ENCODE measurements at places on chromosomes 1 and 21.

DNA sequence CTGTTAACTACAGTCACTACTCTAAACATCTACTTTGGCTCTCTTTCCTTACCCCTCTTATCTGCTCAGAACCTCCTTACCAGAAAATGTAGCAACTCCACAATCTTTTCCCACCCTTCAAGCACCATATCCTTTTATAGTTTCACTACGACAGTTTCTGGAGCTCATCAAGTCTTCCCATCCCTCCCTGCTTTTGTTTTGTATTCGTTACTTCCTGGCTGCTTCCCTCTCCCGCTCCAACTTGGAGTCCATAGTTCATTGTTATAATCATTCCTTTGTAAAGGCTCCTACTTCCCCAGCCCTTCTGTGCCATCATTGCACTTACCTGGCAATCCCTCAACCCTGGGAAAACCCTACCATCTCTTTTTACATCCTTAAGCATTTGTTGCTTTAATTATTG lies 18.0 kb downstream of the MPZL1 start:
- DNase-seq, result no peak

- DNase-seq, result no peak
Measured at GRCh38 chr1:232377494-232377770, 252.5 kb downstream of the SIPA1L2 start.

DNA sequence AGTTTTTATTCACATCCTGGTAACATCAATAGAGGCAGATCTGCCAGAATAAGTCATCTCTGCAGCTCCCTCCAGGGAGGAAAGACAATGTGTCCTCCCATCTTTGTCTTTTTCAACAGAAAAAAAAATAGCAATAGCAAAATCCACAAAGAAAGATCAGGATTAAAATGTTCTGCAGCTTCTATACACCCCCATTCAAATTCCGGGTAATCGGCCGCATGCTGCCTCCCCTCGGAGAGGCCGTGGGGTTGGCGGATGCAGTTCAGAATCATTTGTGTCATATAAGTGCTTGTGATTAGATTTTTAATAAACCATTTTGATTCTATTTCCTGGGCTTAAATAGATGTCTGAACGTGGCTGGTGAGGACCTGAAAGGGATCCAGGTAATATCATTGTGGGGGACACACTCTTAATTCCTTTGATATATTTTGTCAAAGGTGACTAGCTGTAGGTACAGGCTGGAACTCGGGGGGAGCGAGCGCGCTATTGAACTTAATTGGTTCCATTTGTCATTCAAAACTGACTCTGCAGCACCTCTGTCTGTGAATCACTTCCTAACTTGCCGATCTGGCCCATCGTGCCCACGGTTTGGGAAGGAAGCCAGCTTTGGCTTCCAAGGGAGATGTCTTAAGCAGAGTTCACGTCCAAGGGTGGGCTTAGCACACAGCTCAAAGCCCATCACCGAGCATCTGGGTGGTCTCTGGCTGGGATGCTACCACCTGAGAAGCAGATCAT lies 85.6 kb upstream of the ARHGEF16 start:
- no peak for DNase-seq

- no peak for DNase-seq
Measured at GRCh38 chr1:12600880-12601633, 17.0 kb downstream of the DHRS3 start.

DNA sequence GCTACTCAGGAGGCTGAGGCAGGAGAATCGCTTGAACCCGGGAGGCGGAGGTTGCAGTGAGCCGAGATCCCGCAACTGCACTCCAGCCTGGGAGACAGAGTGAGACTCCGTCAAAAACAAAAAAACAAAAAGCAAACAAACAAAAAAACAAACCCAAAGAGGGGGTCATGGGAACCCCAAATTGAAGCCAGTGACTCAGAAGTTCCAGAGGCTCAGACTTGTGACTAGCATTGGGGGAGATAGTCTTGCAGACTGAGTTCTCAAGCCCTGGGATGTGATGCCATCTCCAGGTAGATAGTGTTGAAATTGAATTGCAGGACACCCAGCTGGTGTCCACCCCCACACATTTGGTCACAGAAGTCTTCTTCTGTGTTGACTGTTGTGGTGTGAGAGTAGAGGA lies 24.9 kb upstream of the ENO1 start:
- DNase-seq, result no peak

GRCh38 chr1:4611563-4612341 lies 42.7 kb upstream of the AJAP1 start:
- DNase-seq, result no peak

GRCh38 chr1:114610546-114611245 lies 29.3 kb upstream of the BCAS2 start:
- no peak for DNase-seq

DNA sequence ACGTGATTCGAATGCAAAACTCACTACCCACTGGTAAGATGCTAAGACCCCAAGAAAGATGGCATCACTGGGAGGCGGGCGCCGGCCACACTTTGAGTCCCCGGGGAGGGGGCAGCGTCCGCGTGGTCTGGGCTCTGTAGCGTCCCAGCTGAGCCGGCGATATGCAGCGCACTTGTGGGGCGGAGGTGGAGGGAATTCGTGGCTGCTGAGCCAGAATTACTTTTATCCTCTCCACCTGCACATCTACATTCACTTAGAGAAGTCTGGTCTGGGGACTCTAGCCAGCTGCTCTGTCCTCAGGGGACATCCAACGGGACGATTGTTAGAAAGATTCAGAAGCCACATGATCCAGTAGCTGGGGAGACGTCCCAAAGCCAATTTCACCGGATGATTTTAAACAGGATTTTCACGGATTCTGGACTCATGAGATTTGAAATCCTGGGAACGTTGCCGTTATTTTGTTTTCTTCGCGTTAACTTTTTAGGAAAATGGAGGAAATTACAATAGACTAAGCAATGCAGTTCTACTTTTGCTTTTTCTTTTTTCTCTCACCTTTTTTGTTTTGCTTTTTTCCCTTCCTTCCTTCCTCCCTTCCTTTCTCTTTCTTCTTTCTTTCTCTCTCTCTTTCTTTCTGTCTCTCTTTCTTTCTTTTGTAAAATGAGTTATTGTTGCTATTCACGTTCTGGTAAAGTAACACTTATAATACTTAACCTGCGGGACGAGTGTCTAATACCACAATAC lies 1.3 kb downstream of the JAM2 start:
- DNase-seq, result no peak

DNA sequence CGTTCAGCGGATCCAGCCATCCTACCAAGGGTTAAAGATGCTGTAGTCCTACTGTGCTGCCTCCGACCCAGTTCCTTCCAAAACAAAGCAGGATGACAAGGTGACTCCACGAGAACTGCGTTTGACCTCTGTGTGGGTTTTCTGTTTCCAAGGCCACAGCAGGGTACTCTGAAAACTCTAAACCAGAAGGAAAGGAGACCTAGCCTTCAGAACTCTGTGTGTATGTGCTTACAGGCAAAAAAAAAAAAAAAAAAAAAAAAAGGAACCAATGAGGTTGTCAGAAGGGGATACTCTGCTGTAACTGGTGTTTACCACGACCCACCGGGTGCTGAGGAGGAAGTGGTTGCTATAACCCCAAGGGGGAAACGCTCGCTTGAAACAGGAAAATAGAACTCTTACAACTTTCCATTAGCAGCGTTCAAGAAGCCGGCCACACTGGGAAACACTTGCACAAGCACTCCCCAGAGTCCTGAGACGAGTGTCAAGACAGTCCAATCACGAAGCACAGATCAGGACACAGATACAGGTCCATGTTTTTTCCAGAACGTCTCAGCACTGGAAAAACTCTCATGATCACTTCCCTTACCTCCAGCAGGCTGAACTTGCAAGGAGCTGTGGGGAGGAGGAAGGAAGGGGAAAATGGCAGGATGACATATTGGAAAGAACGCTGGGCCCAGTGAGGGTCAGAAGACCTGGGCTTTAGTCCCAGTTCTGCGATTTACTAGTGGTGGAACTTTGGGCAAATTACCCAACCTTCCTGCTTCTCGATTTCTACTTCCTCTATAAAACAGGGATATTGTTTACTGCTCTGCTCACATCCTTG lies 64.0 kb downstream of the ITPKB start:
- DNase-seq, result no peak

DNA sequence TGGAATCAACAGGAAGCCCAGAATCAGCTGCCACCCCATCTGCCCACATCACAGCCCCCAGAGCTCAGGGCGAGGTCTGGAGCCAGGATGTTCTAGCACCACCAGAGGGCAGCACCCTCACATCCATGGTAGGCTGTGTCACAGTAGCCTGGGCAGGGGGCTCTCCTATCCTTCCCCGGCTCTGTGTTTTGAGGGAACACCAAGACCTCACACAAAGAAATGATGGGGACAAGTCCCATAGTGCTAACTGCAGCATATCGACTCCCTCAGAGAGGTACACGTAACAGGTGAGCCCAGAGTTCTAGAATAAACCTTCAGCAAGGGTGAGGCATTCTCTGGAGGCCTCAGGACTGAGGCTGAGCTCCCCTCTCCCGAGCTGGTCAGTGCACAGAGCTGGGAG lies 2.3 kb upstream of the KCNC4 start:
- peak; percentile 50 for DNase-seq

DNA sequence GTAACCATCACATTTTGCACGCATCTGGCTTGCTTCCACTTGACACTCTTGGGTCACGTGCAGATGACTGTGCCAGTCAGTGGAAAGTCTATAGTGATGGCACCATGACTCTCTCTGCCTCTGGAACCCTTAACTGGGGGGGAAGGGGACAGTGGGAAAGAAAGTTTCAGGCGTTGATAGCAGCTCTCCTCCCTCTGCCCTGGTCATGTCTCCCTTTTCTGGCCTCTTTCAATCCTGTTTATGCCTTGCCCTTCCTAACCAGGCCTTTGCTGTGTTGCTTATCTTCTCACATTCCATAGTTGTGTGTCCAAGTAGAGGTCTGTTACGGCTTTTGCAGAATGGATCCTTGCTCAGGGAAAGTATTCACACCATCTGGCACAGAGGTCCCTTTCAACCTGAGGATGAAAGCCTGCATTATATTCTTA lies 93.5 kb downstream of the NRDC start:
- no peak for DNase-seq

DNA sequence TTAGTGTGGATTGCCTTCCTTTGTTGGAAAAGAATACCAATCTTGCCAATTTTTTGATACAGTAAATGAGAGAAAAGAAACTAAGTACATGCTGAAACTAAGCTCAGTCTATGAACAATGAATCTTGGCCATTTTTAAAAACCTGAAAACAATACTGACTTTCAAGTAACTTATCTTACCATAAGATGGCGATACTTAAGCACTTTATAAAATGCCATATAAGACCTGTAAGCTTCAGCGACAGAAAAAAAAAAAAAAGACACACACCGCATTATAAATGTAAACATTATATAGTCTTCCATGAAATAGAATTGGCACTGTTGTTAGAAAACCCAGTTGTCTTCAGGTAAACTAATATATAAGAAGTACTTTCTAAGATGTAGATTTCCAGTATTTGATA lies 3.0 kb downstream of the OLFM3 start:
- no peak for DNase-seq

DNA sequence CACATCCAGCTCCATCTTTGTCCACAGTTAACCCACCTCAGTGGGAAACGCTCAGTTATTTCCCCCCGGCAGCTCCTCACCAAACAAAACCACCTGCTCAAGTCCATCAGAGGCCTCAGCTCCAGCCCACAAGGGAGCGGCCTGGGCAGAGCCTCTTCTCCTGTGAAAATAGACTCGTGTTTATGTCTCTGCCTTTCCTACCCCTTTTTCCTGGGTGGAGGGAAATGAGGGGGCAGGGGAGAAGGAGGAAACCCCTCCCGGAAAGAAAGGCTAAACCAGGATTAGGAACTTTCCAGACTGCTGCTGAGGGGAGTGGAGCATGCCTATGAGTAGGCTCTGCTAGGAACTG lies 81.6 kb downstream of the PAX7 start:
- DNase-seq, result no peak

DNA sequence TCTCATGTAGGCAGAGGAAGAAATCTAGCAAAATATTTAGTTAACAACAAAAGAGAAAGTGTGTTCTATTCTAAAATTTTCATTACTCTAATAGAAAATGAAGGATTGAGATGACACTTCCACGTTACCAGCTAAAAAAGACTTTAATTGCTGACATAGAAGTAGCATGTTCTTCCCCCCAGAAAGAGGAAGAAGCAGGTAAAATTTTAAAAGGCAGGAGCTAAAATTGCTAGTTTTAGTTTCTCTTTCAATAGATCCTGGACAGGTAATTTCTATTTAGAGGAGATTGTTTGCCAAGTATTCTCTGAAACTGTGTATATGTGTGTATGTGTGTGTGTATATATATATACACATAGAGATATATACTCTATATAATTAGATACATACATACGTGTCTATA lies 248.1 kb upstream of the FMN2 start:
- DNase-seq, result no peak

- no peak for DNase-seq
Measured at GRCh38 chr1:108059945-108060344, 95.0 kb upstream of the VAV3 start.

- DNase-seq, result no peak
Measured at GRCh38 chr1:85179522-85179921, 21.3 kb downstream of the SYDE2 start.

DNA sequence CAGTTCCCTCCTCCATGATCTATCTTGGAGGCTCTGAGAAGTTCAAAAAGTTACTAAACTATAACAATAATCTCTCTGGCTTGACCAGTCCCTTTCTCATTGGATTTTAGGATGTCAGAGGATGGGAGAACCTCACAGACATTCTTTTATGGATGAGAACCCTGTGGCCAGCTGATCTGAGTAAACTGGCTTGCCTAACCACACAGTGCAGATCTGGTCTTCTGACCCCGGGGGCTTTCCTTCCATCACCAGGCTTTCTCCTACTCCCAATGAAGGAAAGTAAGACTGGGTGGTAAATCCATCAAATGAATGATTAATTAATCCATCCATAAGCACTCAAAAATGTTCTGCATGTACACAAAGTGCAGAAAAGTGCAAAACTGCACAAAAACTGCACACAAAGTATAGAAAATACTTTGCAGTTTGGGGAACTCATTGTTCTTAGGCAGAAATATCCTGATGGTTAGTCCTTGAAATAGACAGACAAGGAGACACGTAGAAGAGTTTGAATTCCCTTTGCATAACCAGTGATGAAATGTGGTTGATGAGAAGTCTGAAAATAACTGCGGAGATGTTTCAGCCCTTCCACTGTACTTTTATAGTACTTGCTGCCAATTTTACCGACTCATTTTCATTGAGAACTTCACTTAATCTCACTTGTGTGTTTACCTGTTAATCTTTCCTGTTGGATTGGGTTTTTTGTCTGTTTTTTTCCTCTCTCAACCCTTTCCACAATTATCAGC lies 2.5 kb upstream of the F3 start:
- DNase-seq, result no peak

- no peak for DNase-seq
Measured at GRCh38 chr1:29264773-29265389, 28.6 kb downstream of the PTPRU start.

DNA sequence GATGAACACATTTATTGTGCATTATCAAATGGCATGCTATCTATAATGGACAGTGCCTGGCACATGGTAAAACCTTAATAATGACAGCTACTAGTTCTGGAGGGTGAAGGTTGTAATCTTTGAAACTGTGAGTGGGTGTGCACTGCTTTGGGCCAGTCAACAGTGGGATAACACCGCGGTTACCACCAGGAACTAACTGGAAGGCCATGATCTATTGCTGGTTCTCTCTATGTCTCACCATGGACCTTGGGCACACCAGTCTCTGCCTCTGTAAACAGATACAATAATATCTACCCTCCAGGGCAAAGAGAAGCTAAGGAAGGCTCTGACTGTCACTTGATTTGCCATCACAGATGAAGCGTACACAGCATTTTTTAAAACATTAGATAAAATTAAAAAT lies 198.6 kb upstream of the ESRRG start:
- no peak for DNase-seq

- DNase-seq, result no peak
Measured at GRCh38 chr1:209733409-209734192, 22.3 kb upstream of the TRAF3IP3 start.

All from NCI-H2227 treated with DMSO at 0.1 percent for 48 hours (cell line).